GM23248 (cell line): ENCODE measurements at places on chromosomes 6 and 20.

DNA sequence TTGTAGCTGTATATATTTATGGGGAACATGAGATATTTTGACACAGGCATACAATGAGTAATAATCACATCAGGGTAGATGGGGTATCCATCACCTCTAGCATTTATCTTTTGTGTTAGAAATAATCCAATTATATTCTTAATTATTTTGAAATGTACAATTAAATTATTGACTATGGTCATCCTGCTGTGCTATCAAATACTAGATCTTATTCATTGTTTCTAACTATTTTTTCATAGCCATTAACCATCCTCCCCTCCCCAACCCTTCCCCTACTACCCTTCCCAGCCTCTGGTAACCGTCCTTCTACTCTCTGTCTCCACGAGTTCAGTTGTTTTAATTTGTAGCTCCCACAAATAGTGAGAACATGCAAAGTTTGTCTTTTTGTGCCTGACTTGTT, 28.5 kb downstream of the NKX2-4 start:
- H3K4me1 ChIP-seq: no peaks in the 10 kb centered on the region
- DNase-seq: no peak
- no peak overlapping the region for H3K27ac ChIP-seq
- peaks cover 24% of the 10 kb centered on the region; the same call in 1 of the 2 replicates for H3K36me3 ChIP-seq
- no peaks in the 10 kb centered on the region for H3K27me3 ChIP-seq

DNA sequence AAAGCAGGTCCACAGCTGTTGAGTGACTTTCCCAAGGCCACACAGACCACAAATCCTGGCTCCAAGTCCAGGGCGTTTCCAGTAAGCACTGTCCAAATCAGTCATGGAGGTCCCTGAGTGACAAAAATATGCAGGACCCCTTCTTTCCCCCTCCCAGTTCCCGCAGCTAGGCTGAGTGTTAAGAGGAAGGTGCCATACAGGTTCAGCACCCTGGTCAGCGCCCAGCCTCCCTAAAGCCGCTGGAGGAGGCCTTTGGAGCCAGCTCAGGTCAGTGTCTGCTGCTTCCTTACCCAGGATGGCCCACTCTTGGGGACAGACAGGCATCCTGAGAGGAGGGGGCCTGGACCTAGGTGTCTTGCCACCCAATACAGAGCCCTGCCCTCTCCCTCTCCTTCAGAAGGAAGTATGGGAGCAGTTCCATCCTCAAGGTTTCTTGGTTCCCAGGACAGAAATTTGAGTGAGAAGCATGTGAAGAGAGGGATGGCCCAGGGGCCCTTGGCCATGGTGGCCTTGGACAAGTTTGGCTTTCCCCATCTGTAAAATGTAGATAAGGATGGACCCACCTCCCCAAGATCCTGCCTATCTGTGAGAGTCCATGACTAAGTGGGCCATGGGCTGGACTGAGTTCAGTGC, 13.2 kb downstream of the TMEM74B start:
- no peaks in the 10 kb centered on the region for H3K27me3 ChIP-seq
- H3K4me3 ChIP-seq: no peak overlapping the region
- no peak overlapping the region for H3K27ac ChIP-seq
- peaks cover 20% of the 10 kb centered on the region; the same call in 1 of the 2 replicates for H3K36me3 ChIP-seq

GRCh38 chr20:33410081-33410742, 8.9 kb upstream of the CDK5RAP1 start:
- no peaks in the 10 kb centered on the region for H3K27me3 ChIP-seq
- H3K36me3 ChIP-seq: no peaks in the 10 kb centered on the region
- no peaks in the 10 kb centered on the region for H3K4me1 ChIP-seq
- no peak overlapping the region for H3K4me3 ChIP-seq

GRCh38 chr6:139367810-139368351, 6.6 kb downstream of the CITED2 start:
- no peak for DNase-seq
- peaks cover 21% of the 10 kb centered on the region for H3K36me3 ChIP-seq
- no peak overlapping the region for H3K27ac ChIP-seq
- peaks cover 29% of the 10 kb centered on the region for H3K4me1 ChIP-seq
- no peak overlapping the region for H3K4me3 ChIP-seq
- no peaks in the 10 kb centered on the region for H3K27me3 ChIP-seq

DNA sequence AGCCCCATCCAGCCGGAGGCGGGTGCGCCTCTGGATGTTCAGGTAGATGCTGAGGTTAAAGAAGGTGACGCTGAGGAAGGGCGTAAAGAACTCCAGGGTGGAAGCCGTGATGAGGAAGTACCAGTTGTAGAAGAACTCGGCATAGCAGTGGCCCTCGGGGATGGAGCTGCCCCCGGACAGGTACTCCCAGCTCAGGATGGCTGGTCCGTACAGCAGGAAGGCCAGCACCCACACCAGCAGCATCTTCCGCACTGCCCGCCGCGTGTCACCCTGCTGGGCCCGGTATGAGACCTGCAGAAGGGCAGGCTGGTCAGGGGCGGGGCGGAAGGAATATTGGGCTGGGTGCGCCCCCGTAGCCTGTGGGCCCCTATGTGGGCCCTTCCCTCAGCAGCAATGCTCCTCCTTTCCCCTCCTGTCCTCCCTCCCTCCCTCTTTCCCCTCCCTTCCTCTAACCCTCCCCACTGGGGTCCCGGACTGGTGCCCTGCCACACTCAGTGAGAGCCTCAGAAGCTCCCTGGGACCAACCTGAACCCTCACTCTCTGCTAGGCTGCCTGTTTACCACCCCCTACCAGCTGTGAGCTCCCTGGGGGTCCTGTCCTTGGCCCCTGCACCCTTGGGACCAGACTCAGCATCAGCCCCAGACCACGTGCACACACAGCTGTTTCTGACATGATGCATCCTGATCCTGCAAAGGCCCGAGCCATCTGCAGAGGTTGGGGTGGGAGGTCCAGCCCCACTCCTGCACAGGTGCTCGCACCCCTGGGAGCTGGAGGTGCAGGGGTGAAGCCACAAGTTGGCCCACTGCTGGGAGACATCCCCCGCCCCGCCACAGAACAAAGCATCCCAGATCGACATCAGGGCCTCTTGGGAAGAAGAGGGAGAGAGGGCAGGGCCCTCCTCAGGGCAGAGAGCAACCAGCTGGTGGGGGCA, 3.2 kb downstream of the HRH3 start:
- no peak overlapping the region for H3K4me3 ChIP-seq
- H3K27me3 ChIP-seq: peaks cover 24% of the 10 kb centered on the region
- no peaks in the 10 kb centered on the region for H3K4me1 ChIP-seq
- H3K27ac ChIP-seq: no peak overlapping the region
- no peak for DNase-seq
- H3K36me3 ChIP-seq: no peaks in the 10 kb centered on the region

GRCh38 chr6:36745283-36745682, 47.7 kb downstream of the RAB44 start:
- no peak overlapping the region for H3K27ac ChIP-seq
- no peaks in the 10 kb centered on the region for H3K4me1 ChIP-seq
- H3K27me3 ChIP-seq: no peaks in the 10 kb centered on the region
- no peak for DNase-seq
- no peaks in the 10 kb centered on the region for H3K36me3 ChIP-seq

DNA sequence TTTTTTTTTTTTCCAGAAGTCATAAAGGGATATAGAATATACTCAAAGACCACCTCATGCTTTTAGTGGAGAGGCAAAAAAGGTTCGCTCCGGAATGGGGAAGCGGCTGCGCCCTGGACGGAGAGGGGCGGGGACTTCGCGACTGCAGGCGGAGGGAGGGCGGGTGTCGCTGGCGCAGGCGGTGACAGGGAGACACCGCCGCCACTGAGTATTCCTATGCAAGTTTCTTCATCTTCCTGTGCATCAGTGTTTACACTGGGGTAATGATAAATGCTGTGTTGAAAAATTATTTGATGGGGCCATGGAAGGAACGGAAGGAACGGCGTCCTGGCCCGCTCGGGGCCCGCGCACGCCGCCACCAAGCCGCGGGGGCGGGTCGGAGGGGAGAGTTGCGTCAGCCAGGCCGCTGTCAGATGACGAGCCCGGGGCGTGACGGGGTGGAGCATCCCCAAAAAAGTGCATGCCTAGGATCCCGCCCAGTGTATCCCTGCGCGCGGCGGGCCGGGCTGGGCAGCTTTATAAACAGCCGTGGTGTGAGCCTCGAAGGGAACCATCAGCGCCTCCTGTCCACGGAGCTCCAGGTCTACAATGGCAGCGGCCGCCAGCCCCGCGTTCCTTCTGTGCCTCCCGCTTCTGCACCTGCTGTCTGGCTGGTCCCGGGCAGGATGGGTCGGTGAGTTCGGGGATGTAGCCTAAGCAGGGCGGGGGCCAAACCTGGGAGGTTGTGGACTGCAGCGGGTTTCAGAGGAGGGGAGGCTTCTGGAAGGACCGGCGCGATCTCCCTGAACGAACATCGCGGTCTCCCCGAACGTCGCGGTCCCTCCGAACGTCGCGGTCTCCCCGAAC, at the start of gene ULBP1:
TSS of gene ULBP1 (plus strand) at position 482 of the 846 bp plus-strand sequence. CDS start at position 589, 107 bp downstream.
- peak within 1 kb of the TSS; percentile 75 for H3K27ac ChIP-seq
- H3K4me3 ChIP-seq: peak within 1 kb of the TSS; percentile 81
- H3K27me3 ChIP-seq: peaks cover 12% of the 10 kb centered on the region; the same call in 1 of the 2 replicates
- no peaks in the 10 kb centered on the region for H3K36me3 ChIP-seq
- peak; percentile 96 for DNase-seq

GRCh38 chr6:55980627-55981211, 105.3 kb upstream of the BMP5 start:
- peak; percentile 67 for DNase-seq
- H3K27ac ChIP-seq: no peak overlapping the region
- no peaks in the 10 kb centered on the region for H3K4me1 ChIP-seq

GRCh38 chr20:16801919-16802651, 53.9 kb downstream of the OTOR start:
- H3K27ac ChIP-seq: no peak overlapping the region
- no peaks in the 10 kb centered on the region for H3K36me3 ChIP-seq
- H3K27me3 ChIP-seq: peaks cover 39% of the 10 kb centered on the region
- H3K4me1 ChIP-seq: no peaks in the 10 kb centered on the region
- peak; percentile 60 for DNase-seq
- peak overlapping the region; percentile 25 for H3K4me3 ChIP-seq

GRCh38 chr20:58256842-58257241, 28.4 kb upstream of the ANKRD60 start:
- no peak for DNase-seq
- no peak overlapping the region for H3K4me3 ChIP-seq
- peaks cover 8% of the 10 kb centered on the region for H3K4me1 ChIP-seq
- H3K36me3 ChIP-seq: no peaks in the 10 kb centered on the region
- no peaks in the 10 kb centered on the region for H3K27me3 ChIP-seq

- no peak overlapping the region for H3K27ac ChIP-seq
- H3K4me1 ChIP-seq: no peaks in the 10 kb centered on the region
- DNase-seq: peak; percentile 8
- no peak overlapping the region for H3K4me3 ChIP-seq
Measured at GRCh38 chr6:108524528-108525248, 36.0 kb upstream of the FOXO3 start.

- H3K36me3 ChIP-seq: no peaks in the 10 kb centered on the region
- H3K4me3 ChIP-seq: peak overlapping the region; percentile 61
- peaks cover 30% of the 10 kb centered on the region for H3K4me1 ChIP-seq
- H3K27ac ChIP-seq: peak overlapping the region; percentile 95
- no peaks in the 10 kb centered on the region for H3K27me3 ChIP-seq
Measured at GRCh38 chr6:135358985-135359384, 138.6 kb downstream of the AHI1 start.

DNA sequence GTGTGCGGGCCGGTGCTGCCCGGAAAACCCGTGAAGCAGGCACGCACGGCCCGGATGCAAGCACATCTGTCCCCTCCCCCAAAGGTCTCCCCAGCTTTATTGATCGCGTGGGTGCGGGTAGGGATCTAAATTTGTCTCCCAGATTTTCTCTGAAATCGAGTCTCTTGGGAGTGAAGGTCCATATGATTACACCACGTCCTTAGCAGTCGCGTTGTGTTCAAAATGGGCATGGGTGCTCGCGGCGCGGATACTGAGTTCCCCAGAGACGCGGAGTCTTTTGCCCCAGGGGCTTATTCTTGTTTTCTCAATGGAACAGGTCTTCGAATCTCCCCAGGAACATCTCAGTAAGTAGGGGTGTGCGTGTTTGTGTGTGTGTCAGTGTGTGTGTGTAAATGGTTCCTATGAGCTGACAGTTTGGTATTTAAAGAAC, 2.8 kb upstream of the ZNF292 start:
- DNase-seq: no peak
- H3K27me3 ChIP-seq: no peaks in the 10 kb centered on the region
- H3K27ac ChIP-seq: peak overlapping the region; percentile 71

- peaks cover 26% of the 10 kb centered on the region for H3K27me3 ChIP-seq
- no peak overlapping the region for H3K4me3 ChIP-seq
- no peaks in the 10 kb centered on the region for H3K36me3 ChIP-seq
- no peaks in the 10 kb centered on the region for H3K4me1 ChIP-seq
Measured at GRCh38 chr20:57588596-57588995, 27.7 kb downstream of the PCK1 start.

DNA sequence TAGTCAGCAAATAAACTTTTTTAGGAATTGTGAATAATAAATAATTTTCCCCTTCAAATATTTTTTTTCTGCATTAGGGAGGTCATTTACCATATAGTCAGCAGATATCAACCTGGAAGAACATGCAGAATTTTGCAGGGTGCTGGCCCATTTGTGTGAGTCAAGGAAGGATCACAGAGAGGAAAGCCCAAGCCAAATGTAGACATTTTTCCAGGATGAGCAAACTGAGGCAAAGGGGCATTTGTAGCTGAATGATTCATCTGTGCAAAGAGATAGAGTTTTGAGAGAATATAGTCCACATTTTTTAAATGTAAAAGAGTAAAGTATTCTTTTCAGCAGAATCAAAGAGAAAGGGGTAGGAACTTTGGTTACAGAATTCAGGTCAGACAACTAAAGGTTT, 555.5 kb upstream of the MARCKS start:
- peaks cover 14% of the 10 kb centered on the region; the same call in 1 of the 2 replicates for H3K4me1 ChIP-seq
- H3K27ac ChIP-seq: no peak overlapping the region
- no peaks in the 10 kb centered on the region for H3K36me3 ChIP-seq

- no peak overlapping the region for H3K27ac ChIP-seq
- DNase-seq: peak; percentile 8
- peaks cover 81% of the 10 kb centered on the region for H3K36me3 ChIP-seq
- H3K4me3 ChIP-seq: no peak overlapping the region
Measured at GRCh38 chr6:41093729-41094128, 21.0 kb downstream of the NFYA start.

GRCh38 chr20:50879649-50880550, 51.3 kb downstream of the ADNP start:
- H3K4me1 ChIP-seq: no peaks in the 10 kb centered on the region
- H3K36me3 ChIP-seq: no peaks in the 10 kb centered on the region
- DNase-seq: no peak
- no peak overlapping the region for H3K27ac ChIP-seq
- H3K4me3 ChIP-seq: no peak overlapping the region
- no peaks in the 10 kb centered on the region for H3K27me3 ChIP-seq

GRCh38 chr6:122388945-122389344, 10.5 kb upstream of the HSF2 start:
- H3K36me3 ChIP-seq: no peaks in the 10 kb centered on the region
- no peak for DNase-seq
- no peaks in the 10 kb centered on the region for H3K27me3 ChIP-seq
